Fibroblast of skin of right quadriceps (primary cell): ENCODE measurements at places on chromosomes 16 and 17.

DNA sequence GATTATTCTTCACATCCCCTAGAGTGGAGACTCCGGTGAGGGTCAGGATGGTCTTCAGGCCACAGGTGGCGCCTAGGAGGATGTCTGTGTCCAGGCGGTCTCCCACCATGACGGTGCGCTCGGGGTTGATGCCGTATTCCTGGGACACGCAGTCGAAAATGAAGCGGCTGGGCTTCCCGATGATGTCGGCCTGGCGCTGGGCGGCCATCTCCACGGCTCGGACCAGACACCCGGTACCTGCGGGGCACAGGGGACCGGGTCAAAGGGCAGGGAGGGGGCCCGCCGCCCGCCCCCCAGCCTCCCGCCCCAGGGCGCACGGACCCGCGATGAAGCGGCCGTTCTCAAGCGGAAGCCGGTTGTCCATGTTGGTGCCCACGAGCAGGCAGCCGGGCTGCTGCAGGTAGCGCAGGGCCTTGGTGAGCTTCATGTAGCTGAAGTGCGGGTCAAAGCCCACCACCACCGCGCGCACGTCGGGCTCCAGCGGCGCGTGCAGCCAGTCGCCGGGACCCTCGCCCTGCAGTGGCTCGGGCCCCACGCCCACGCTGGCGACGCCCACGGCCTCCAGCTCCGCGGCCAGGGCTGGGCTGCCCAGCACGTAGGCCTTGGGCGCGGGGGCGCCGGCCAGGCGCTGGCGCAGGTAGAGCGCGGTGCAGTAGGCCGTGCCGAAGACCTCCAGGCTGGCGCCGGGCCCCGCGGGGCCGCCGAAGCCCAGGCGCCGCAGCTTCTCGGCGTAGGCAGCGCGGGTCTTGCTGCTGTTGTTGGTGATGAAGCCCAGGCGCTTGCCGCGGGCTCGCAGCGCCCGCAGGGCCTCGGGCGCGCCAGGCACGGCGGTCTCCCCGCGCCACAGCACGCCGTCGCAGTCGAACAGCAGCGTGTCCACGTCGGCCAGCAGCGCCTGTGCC, 572 bp downstream of the PGP start:
- no peak for DNase-seq

DNA sequence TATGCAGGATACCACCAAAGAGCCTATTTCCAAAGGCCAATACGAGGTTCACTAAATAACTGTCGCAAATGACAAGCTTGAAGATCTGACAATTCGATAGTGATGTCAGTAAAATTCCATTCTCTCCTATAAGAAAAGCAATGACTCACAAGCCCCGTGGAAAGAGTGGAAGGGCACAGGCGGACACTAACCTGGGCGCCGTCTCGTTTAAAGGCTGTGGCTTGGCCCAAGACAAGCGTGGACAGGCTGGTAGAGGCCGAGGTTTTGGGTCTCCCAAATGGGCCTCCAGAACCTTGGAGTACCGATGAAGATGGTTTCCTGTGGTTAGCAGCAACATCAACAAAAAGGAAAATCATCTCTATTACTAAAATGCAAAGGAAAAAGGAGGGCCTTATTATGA, 16.5 kb upstream of the SLC38A8 start:
- no peak for DNase-seq

GRCh38 chr17:77963441-77963840, 4.9 kb downstream of the TNRC6C start:
- DNase-seq: peak; percentile 96

- DNase-seq: no peak
These were observed 372.5 kb upstream of the CDH8 start for GRCh38 chr16:62408760-62409159.

- peak; percentile 83 for DNase-seq
These were observed 5.3 kb upstream of the HIC1 start for GRCh38 chr17:2049333-2050299.

DNA sequence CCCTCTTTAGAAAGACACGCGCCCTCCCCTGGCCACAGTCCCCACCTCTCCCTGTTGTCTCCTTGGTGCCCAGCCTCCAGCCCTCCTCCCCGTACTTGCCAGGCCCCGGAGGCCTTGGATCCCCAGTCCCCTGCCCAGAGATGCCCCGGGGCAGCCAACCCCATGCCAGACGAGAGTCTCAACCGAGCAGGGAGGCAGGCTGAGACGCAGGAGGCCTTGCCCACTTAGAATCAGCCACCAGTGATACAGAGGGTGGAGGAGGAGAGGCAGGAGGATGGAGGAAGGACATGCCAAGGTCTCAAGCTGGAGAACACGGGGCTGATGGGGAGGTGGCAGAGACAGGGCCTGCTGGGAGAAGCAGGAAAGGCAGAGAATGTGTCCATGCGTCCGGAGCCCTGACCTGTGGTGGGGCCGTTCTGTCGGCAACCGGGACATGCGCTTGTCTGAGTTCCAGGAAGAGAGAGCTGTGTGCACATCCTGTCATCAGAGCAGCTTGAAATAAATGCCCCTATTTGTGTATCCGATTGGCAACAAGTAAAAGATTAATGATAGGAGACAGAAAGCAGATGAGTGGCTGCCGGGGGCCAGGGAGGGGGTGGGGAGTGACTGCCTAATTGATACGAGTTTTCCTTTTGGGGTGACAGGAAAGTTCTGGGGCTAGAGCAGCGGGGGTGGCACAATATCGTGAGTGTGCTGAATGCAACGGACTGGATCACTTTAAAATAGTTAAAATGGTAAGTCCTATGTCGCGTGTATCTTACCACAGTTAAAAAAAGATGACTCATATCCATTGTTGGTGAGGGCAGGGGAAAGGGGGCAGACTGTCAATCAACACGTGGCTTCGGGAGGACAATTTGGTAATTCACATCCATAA, 44.7 kb upstream of the MEAK7 start:
- DNase-seq: no peak

GRCh38 chr16:53952215-53953208, 248.6 kb downstream of the FTO start:
- peak; percentile 6 for DNase-seq

DNA sequence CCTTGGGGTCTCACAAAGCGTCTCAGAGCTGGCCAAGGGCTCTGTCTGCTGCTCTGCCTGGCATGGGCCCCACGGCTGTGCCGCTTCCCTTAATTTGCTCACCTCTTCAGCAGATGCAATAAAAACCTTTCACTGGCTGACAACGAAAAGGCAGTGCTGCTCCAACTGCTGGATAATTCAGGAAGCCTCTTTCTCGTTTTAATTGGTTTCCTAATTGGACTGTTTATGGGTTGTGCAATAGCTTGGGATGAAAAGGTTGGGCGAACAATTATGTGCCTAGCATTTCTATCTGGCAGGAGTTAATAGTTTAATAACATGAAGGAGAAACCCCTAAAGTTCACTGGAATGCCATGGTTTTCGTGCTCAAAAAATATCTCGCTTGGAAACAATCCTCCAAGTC, 234.1 kb upstream of the IRX5 start:
- DNase-seq: no peak

GRCh38 chr17:32256012-32256700, 9.5 kb upstream of the RHBDL3 start:
- DNase-seq: no peak

DNA sequence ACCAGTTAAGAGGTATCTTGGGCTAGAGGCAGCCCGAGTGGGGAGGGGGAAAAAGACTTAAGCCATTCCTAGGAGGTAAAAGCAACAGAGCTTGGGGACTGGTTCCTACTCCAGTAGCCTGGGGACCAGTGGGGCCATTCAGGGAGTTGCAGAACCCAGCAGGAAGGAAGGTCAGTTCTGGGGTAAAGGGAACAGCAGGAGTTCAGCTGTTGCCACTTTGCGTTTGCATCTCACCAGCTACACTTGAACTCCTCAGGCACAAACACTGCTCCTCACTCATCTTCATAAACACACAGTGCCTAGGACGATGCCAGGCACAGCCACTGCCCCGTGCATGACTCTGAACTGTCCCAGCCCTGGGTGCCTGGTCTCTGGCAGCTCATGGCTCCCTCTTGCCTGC, 4.0 kb downstream of the HAP1 start:
- no peak for DNase-seq

- no peak for DNase-seq
These were observed 221.0 kb downstream of the UTP18 start for GRCh38 chr17:51481370-51481769.

DNA sequence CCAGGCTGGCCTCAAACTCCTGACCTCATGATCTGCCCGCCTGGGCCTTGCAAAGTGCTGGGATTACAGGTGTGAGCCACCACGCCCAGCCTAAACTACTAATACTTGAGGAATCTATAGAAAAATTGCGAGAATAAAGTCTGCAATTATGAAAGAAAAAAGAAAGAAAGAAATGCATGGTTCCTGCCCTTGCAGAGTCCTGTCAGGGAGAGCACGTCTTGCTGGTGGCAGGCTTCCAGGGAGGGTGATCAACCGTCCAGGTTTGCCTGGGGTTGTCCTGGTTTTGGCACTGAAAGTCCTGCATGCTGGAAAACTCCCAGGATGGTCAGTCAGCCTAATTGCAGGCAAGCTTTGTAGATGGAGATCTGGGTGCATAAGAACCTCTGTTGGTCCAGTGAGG, 21.5 kb upstream of the KIFC3 start:
- DNase-seq: no peak

- no peak for DNase-seq
These were observed 145.7 kb downstream of the STXBP4 start for GRCh38 chr17:55114283-55114682.

DNA sequence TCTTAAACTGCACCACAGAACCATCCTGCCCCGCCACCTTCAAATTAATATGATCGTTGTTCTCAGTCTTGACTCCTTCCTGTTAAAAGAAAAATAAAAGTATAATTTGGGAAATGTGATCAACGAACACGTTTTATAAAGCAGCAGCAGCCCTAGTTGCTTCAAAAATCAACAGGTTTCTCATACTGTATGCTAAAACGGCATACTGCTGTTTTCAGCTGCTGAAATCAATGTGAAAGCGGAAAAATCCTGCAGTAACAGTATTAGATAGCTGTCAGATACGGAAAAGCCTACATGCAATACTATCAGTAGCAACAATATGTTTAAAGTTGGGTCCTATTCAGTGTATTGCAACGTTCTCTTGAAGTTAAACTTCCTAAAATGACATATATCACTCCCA, 1.6 kb downstream of the SUMO2 start:
- no peak for DNase-seq

DNA sequence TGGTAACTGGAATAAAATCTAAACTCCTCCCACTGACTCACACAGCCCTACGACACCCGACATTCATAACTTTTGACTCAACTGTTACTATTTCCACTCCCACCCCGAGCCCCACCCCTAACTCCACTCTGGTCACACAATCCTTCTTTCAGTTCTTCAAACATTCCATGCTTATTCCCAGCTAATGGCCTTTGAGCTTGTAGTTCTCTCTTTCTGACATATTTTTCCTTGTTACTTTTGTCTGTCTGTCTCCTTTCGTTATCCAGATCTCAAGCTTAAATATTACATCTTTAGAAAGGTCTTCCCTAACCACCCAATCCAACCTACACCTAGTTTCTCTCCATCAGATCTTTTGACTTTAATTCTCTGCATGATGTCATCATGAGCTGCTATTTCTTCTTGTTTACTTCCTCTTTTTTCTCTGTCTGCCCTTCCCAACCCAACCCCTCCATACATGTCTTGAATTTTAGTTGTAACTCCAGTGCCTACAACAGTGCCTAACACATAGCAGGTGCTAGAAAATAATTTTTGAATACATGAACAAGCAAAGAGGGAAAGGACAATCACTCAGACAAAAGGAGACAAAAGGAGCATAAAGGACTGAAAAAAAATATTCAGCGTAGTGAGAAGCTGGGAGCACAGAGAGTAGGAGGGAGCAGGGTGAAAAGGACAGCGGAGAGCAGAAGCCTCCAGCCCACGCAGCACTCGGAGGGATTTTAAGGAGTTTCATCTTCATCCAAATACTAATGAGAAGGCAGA, 65.2 kb upstream of the SMIM36 start:
- peak; percentile 84 for DNase-seq

GRCh38 chr17:80855948-80856862, 135.4 kb upstream of the CHMP6 start:
- DNase-seq: peak; percentile 97

DNA sequence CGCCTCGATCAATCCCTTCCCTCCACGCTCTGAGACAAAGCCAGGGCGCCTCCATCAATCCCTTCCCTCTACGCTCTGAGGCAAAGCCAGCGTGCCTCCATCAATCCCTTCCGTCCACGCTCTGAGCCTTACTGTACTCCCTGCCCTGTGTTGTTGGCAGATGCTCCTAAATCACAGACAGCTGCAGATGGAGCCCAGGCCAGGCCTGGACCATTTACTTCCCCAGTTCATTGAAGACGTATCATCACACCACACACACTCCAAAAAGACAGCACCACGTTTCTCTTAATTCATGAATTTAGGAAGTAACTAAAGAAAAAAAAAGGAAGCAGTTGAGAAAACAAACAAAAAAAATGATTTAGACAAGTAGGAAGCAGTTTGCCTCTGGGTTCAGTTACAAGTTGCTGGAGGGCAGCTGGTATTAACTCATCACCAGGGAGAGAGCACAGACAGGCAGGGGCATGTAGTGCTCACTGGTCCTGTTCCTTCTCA, 7.4 kb upstream of the CD300LD start:
- no peak for DNase-seq

DNA sequence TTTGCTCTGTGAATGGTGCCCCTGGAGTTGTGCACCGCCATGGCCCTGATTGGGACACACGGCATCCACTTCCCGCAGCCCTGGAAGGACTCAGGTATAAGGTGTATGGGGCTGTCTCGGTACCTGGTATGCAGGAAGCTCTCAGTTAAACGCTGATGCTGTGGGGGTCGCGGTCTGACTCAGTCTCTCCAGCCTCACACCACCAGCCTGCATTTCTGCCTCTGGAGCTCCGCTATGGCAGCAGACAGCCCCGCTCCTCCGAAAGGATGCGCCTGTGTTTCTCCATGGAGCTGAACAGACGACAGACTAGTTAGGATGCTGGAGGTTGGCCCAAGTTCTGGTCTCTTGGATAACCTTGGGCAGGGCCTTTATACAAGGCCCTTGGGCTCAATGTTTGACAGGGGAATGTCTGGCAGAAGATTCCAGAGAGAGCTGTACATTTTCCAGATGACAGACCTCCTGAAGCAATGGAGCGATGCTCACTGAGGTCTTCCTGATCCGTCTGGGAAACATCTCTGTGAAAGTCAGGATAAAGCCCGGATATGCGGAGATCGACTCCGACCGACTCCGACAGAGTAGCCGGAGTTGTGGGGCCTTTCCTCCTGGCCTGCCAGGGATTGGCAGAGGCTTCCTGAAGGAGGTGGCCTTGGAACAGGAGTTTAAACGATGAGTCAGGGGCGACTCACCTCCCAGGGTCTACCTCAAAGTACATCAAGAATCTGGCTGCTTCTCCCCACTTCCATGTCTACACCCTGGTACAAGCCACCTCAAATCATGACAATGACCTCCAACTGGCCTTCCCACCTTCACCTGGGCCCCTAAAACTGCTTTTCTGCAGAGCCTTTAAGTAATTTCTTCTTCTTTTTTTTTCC, 21.9 kb upstream of the BCAR1 start:
- DNase-seq: no peak
